Lung microvascular endothelial cell (primary cell): ENCODE measurements at places on chromosomes 6 and 20. TPM values are rescaled to one million over a fixed set of nuclear protein-coding genes. Genes with fewer than 3 reads are reported as not detected.

DNA sequence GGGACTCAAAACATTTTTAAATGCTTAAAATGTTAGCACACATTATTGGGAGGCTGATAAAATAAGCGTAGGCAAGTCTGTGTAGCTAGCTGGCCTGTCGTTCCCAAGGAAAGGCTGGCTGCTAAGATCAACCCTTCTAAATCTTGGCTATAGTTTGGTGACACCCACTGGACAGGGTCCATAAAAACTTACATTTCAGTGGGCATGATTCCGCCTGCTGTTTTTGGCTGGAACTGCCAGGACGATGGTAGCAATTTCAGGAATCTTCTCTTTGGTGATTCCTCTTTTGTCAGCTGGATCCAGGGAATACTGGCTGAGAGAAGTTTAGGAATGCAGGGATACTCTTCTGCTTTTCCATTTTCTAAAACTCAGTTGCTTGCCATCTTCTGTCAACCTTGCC is 162.2 kb downstream of the NKAIN2 start:
- no peak for DNase-seq

DNA sequence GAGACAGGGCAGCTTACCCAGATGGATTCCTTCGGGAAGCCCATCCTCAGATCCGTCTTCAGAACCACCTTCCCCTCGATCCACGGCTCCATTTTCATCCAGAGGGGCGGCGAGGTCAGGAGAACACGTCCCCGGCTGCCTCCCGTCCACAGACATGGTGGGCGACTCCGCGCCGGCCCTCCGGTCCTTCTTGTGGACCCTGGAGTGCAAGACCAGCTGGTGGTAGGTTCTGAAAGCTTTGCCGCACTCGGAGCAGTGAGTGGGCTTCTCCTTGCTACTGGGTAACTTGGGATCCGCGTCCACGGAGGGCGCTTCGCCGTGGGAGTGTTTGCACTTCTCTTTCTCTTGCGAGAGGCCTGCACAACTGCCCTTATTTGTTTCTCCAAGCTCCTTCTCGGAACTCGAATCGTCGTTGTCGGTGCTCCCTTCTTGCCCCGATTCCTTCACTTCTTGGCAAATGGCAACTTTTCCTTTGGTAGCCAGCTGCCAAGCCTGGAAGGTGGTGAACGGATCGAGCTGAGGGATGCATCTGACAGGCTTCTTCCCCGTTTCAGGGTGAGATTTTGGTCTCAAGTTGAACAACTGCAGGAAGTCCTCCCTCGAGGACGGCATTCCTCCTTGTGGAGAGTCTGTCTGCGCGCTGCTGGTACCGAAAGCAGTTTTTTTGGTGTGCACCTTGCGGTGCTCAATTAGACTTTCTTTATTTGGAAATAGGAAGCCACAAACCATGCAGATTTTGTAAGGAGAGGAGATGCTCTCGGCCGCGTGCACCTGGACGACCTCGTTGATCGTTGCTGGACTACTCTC is 12.0 kb downstream of the ZNF217 start:
- DNase-seq: no peak

DNA sequence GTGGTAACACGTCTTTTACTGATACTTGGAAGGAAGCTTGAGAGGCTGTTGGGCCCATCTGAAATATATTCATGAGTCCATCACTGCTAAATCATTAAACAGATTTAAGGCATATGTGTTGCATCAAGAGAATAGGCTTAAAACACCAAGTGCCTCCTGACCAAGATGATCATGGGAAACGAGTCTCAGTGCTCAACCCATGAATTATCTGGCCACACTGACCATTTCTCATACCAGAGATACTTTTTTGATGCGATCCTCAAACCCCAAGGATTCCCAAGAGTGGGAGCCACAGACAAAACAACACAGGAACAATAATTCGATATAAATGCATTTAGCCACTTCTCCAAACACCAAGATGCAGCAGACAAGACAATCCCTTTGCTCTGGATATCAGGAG is 17.2 kb downstream of the HEY2 start:
- DNase-seq: no peak

DNA sequence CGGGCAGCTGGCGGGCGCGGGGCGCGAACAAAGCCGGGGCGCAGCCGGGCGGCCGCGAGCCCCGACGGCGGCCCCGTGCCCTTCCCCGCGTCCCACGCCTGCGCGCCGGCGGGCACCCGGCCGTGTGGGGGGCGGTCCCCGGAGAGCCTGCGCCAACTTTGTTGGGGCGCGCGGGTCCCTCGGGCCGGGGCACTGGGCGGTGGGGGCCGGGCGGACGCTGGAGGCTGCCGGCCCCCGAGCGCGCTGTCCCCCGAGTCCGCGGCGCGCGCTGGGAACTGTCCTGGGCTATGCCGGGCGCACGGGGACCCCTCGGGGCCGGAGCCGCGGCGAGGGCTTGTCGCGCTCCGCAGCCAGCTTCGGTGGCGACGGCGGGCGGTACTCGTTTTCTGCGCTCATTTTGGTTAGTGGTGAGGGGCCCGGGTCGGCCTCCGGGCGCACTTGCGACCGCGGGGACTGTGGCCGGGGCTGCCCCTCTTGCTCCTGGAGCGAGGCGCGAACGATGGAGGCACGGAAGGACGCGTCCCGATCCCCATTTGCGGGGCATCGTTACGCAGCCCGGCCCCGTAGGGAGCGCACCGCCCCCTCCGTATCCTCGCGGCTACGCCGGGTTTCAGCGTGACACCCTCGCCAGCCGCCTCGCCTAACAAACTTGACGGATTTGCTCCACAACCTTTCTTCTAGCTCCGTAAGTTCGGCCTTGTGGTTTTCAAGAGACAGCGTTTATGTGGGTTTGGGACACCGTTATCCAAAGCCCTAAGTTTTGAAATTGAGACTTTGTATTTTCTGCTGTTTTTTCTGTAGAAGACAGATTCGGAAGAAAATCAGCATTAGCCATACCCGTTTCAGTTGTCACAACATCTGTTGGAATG is 622 bp downstream of the SS18L1 start:
- DNase-seq: peak; percentile 79

GRCh38 chr6:4964675-4965561 is 38.9 kb downstream of the RPP40 start:
- no peak for DNase-seq

The HUS1B gene
- 0.22 and 0.79 TPM in 2 replicates for total RNA-seq

The RIN2 gene
- 71.4 and 80.2 TPM in 2 replicates for total RNA-seq
